Astrocyte of the cerebellum (primary cell): ENCODE measurements at places on chromosomes 12 and 14.

- DNase-seq = no peak
Measured at GRCh38 chr12:85814071-85814470, 22.1 kb downstream of the RASSF9 start.

DNA sequence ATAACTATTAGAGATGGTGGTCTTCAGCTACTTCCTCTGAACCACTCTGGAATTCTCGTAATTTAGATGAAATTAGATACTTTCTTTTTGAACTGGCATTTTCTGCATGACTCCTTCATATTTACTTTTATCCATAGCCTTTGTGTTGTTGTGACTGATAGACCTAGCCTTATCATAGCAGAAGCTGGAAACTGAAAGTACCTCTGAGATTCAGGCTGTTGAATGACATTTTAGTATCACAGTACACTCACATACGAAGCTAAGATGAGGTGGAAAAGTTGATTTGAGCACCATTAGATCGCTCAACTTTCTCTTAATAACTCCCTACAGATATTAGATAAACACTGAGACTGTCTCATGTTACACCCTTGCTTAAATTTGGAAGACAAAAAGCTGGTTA, 525.1 kb upstream of the FBXO33 start:
- no peak for DNase-seq

- peak; percentile 47 for DNase-seq
Measured at GRCh38 chr14:56666716-56667115, 87.1 kb downstream of the TMEM260 start.

DNA sequence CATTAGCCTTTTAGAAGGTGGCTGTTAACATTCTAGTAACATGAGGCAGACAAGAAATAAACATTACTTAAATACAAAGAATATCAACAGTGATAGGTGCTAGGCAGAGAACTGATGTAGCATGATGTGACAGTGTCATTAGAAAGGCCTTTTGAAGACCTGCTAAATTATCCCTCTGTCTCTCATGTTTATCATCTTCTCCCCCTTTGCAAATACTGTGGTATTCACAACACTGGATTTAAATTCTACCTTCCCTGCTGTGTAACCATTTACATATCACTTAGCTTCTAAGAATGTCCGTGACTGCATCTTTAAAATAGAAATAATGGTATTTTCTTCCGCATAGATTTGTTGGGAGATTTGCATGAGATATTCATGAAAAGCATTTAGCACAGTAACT, 74.4 kb upstream of the CLEC14A start:
- DNase-seq = no peak

DNA sequence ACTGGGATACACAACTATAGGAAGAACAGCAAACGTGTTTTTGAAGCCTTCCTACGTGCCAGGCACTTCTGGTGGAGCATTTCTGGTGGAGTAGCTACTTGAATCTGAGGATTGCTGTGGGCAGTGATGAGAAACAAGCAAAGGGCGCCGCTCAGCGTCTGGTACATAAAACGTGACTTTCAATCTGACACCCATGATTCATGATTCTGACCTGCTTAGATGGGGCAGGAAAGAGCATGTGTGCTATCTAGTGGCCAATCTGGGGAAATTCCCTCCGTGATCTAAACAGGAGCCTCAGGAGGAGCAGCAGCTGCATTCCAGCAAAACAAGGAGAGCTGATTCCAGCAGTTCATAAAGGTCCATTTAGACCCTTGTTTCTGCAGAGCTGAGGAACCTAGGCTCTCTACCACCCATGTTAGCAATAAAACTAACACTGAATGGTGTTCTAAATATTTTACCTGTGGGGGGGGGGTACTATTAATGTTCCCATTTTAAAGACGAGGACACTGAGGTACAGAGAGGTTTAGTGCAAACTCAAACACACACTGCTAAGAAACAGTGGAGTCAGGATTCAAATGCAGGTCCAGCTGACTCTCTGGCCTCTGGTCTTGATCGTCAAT, 37.8 kb downstream of the PAH start:
- DNase-seq = peak; percentile 9

- DNase-seq = no peak
Measured at GRCh38 chr12:57000393-57000792, 6.0 kb downstream of the ZBTB39 start.

- peak; percentile 57 for DNase-seq
Measured at GRCh38 chr14:63770187-63770807, 42.4 kb upstream of the SGPP1 start.

- no peak for DNase-seq
Measured at GRCh38 chr12:1444142-1444516, 150.3 kb downstream of the FBXL14 start.

DNA sequence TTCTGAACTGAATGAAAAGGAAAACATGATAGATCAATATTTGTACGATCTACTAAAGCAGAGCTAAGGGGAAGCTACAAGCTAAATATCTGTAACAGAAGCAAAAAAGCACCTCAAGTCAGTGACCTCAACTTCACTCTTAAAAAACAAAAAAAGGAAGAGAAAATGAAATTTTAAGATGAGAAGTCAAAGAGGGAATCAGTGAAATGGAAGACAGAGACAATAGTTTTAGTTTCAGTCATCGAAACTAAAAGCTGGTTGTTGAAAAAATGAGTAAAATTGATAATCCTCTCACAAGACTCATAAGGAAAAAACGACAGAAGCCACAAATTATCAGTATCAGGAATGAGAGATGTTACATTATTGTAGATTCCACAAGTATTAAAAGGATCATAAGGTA, 11.9 kb upstream of the SLC2A13 start:
- no peak for DNase-seq
